H4 (cell line): ENCODE measurements at places on chromosomes 5 and 9. TPM values are rescaled to one million over a fixed set of nuclear protein-coding genes. Genes with fewer than 3 reads are reported as not detected.
A peak's percentile ranks its signal among the peaks of the same experiment; 100 is the strongest.

- peak; percentile 30 for DNase-seq
These were observed 103.5 kb downstream of the DAPK1 start for GRCh38 chr9:87601176-87601575.

CCDC187 gene
- total RNA-seq: not detected in 2 replicates

GRCh38 chr5:124104344-124104743 is 592.4 kb downstream of the CSNK1G3 start:
- DNase-seq: no peak

GRCh38 chr5:159504857-159505304 is 174.6 kb upstream of the IL12B start:
- peak; percentile 49 for DNase-seq

- DNase-seq: no peak
These were observed 5.5 kb downstream of the PCDH1 start for GRCh38 chr5:141872496-141873356.

DNA sequence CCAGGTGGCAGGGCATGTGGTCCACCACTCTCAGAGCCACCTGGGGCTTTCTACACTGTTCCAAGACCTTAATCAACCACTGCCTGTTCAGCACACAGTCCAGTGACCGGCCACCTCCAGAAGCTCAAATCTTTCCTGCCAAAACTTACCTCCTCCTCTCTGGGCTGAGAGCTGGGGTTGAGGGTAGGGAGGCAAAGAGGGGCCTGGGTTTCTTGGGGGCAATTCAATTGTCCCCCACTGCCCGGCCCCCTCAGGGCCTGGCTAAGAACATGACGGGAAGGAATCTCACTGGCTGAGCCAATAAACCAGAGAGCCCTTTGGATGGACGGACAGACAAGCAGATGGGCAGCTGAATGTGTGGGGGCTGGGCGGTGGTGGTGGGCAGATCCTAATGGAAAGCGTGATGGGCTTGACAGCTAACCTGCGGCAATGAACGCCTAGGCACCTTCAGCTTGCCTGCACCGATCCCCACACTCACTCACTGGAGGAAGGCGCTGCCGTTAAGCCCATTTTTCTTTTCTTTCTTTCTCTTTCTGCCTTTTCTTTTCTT is 5.4 kb downstream of the NR5A1 start:
- no peak for DNase-seq

DNA sequence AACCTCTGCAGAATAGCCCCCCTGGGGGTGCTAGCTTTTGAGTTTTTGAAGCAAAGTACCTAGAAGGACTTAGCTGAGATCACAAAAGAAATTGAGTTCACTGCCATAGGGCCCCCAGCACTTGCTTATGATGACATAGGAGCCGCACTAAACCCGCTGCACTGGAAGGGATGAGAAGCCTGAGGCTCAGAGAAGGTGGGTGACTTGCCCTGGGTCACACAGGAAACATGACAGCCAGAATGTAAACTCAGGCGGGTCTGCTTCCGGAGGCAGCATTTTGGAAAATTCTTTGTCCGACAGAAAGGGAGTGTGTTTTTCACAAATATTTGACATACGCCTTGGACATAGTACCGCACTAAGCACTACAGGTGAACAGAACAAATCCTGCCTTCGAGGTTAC is 8.4 kb upstream of the TOR1B start:
- no peak for DNase-seq

DNA sequence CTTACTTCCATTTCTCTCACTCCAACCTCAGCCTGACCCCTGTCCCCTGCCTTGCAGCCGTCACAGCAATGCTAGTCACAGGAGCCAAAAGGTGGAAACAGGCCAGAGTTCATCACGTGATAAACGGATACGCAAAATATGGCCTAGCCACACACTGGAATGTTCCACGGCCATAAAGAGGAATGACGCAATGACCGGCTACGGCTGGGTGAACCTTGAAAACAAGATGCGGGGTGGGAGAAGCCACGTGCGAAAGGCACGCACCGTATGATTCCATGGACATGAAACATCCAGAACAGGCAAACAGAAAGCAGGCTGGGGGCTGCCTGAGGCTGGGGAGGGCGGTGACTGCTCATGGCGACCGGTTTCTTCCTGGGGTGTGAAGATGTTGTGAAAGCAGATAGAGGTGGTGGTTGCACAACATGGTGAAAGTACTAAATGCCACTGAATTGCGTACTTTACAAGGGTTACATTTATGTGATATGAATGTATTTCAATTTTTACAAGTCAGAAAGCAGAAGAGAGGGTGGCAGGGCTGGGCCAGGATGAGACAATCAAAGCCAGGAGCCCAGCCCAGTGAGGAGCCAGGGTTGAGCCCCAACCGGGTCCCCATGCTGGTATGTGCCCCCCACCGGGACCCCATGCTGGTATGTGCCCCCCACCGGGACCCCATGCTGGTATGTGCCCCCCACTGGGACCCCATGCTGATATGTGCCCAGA is 117.8 kb upstream of the SARDH start:
- DNase-seq: peak; percentile 96

PLAC8L1 gene
- not detected in 2 replicates for total RNA-seq

NDUFS6 gene
- 85.8 and 88.0 TPM in 2 replicates for total RNA-seq

GRCh38 chr5:69525490-69525889 is 32.9 kb downstream of the OCLN start:
- no peak for DNase-seq

ACTBL2 gene
- total RNA-seq: 6.7 and 7.0 TPM in 2 replicates

DNA sequence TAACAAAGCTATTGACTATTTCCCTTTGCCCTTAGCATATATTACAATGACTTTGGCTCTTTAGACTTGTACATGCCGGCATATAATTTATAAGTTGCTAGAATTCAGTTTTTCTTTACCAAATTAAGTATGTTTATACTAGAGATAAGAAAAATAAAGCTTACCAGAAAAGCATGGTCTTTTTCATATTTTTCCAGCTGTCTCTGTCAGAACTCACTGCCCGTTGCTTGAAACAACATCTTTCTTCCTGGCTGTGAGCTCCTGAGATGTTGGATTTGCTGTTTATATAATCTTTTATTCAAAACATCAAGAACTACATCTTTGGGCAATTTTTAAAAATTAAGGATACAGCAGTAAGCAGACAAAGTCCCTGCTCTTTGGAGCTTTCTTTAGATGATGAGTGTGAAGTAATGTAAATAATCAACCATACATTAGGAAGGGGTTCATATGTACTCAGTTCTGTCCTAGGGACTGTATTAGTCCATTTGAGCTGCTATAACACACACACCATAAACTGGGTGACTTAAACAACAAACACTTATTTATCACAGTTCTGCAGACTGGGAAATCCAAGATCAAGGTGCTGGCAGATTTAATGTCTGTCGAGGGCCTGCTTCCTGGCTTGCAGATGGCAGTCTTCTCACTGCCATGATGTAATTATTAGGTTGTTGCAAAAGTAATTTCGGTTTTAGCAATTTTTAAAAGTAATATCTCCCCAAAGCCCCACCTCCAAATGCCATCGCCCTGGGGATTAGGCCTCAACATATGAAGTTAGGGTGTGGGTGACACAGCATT is 45.4 kb upstream of the RANBP3L start:
- no peak for DNase-seq

GRCh38 chr9:99162759-99163364 is 57.9 kb downstream of the TGFBR1 start:
- no peak for DNase-seq

DNA sequence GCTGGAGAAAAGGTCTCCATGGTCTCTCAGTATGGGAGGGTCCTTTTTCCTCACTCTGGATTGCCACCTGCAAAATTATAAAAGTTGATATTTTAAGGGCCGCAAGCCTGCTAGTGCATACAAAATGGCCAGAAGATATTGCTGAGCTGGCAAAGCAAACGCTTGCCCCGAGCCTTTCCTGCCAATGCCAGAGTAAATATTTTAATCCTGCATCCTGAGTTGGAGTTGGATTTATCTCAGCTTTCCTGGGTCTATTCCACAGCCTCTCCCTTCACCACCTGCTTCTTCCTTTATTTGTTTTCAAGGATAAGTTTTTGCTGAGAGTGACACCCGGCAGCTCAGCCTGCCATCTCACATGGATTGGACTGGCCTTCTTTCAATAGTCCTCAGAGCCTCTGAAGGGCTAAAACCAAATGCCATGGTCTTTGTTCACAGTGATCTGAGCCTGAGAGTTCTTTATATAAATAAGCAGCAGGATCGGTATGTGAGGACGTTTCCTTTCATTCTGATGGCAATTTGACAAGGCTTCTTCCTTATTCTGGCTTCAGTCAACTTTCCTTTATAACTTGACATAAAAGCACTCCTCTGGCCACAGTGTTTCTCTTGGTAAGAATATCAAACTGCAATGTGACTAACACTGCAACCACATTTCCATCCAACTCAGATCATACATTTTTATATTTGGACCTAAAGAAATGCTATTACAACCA is 170.1 kb downstream of the ADAMTS12 start:
- no peak for DNase-seq

ABLIM3 gene
- total RNA-seq: 6.7 and 14.2 TPM in 2 replicates

- no peak for DNase-seq
These were observed 7.9 kb downstream of the C9orf50 start for GRCh38 chr9:129612815-129613519.

GRCh38 chr5:76333571-76333970 is 69.5 kb upstream of the IQGAP2 start:
- DNase-seq: no peak

GRCh38 chr5:77518304-77518703 is 26.2 kb upstream of the WDR41 start:
- DNase-seq: peak; percentile 5

DNA sequence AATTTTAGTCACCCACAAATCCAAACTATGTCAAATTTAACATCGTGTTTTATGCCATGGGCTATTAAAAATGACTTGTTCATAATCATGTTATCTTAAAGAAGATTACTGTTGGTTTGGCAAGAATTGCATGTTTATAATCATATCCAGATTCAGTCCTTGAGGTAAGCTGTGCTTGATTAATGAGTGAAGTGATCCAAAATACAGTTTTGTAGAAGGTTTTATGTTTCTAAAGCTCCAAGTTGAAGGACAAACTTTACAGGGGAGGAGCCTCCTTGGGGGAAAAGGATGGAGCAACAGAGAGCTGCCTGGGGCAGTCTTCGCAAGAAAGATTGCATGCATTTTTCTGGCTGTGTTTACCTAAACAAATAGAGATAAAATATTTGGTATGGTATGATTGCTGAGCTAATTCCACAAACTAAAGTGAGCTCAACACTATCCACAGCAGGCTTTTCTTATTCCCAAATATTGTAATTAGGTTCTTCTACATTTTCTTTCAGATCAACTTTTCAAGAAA is 189.5 kb upstream of the TYRP1 start:
- peak; percentile 2 for DNase-seq

GADD45G gene
- total RNA-seq: 0.52 and 1.3 TPM in 2 replicates

GRCh38 chr5:122880170-122880689 is 34.8 kb downstream of the SNX24 start:
- DNase-seq: no peak

LRRC70 gene
- 0.04 TPM in 1 of 2 replicates, not detected in the other for total RNA-seq

LHX6 gene
- 0.90 and 1.4 TPM in 2 replicates for total RNA-seq
